ENCODE measurements at places on chromosomes 4 and X.
A peak's percentile ranks its signal among the peaks of the same experiment; 100 is the strongest.

DNA sequence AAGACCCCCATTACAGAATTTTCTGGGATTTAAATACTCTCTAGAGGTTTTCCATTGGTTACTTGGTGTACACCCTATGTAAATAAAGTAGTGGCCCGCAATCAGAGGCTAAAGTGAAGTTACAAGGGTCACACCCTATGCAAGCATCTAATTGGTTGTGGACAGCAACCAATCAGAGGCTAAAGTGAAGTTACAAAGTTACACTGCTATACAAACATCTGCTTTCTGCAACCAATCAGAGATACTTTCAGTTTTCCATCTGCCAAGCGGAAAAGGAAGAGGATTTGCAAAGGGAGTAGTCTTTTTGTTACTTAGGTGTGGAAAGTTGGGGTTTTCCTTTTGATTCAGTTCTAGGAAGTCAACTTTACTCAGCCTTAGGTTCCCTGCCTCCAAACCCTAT, 2.0 kb upstream of the ATRX start:
- no peak for DNase-seq

- DNase-seq: no peak
Observed at GRCh38 chrX:119706616-119707015, 13.6 kb upstream of the SEPTIN6 start.

DNA sequence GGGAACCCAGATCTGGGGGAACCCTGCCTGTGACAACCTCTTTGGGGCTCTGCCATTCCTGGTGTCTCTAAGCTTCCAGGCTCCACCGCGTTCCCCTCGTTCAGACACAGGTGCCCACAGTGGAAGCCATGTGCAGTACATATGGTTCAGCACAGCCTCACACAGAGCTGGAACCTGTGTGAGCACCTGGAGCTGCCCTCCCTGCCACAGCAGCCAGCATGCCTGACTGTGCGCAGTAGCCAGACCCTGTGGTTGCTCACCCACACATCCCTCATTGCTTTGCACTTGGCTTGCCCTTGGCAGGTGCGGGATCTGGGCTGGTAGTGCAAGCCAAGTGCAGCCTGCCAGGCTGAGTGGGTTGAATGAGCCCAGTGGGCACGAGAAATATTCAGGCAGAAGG, 814.2 kb downstream of the PDHA2 start:
- no peak for DNase-seq

DNA sequence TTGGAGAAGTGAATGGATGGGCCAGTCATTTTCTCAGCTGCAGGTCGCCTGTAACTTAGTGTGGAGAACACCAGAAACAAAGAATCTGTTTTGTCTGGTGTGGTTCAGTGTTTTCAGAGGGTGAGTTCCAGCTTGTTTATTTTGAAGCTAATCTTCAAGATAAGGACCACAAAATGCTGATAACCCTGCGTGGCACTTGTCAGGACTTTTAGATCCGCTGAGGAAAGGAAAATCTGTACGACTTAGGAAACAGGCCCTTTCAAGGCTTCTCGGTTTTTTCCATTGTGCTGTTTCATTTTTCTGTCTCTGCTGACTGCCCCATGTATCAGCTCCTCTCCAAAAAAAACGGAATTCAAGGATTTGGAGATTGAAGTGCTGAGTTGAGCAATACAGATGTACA, 8.7 kb upstream of the ANAPC4 start:
- DNase-seq: no peak

GRCh38 chrX:148572337-148572736, 71.9 kb downstream of the AFF2 start:
- no peak for DNase-seq

- DNase-seq: peak; percentile 35
Observed at GRCh38 chr4:38523524-38524448, 140.2 kb upstream of the KLF3 start.
